ENCODE measurements at places on chromosomes 7 and 10.

DNA sequence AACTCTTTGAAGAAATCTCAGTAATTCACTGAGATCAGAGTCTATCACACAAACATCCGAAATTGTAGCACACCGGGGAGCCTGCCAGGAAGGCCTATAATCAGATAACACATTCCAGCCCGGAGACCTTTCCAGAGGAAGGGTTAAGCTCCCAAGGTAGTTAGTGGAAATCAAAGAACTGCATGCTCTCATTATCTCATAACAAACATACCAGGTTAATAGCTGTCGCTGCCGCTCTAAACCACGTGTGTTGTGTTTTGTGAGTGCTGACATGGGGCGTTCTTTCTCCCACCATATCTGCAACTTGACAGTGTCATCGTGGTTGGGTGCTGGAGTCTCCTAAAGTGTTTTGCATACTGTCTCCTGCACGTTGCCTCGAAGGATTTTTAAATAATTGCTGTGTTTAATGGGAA, 120.7 kb upstream of the CARD11 start:
- no peak for DNase-seq

DNA sequence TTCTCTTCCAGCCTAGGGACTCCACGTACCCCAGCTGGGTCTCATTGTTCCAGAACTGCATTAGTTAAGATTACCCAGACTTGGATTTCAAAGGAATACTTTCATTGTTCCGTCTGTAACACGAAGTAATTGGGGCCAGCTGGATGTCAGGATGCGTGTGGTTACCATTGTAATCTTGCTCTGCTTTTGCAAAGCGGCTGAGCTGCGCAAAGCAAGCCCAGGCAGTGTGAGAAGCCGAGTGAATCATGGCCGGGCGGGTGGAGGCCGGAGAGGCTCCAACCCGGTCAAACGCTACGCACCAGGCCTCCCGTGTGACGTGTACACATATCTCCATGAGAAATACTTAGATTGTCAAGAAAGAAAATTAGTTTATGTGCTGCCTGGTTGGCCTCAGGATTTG, 21.0 kb downstream of the LRRC17 start:
- DNase-seq, result no peak

- no peak for DNase-seq
Observed at GRCh38 chr7:72292118-72292517, 120.0 kb downstream of the CALN1 start.

DNA sequence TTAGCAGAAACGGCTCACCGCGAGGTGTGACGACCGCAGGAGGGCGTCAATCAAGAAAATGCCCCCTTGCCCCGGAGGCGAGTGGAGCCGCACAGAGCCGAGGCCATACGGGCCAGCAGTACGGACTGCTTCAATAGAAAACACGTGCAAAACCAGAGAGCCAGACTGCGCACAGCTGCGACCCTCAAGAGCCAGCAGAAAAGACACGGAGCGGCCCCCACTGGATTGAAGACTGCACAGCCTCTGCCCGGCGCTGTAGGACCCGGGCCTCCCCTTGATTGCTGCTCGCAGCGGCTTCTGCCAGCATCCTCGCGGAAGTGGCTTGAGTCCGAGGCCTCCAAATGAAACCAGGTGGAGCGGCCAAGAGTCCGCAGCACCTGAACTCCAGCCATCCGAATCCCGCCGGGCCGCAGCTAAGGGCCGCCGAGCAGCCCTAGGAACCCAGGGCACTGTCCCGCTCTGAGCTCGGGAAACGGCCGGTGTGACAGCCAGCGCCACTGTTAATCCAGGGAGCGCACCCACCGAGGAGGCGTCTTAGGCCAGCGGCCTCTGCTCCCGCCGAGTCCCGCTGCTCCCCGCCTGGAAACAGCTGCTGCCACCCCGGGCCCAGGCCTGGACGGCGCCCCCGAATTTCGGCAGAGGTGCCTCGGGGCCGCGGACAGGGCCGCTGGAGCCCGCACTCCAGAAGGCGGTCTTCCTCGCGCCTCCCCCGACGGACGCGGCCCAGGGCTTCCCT, 660 bp upstream of the HHEX start:
- no peak for DNase-seq

GRCh38 chr7:107907-108306, 84.5 kb upstream of the FAM20C start:
- no peak for DNase-seq

- DNase-seq, result no peak
Observed at GRCh38 chr7:117020591-117020973, 67.3 kb downstream of the ST7 start.
